ENCODE measurements at places on chromosomes 3 and 15. TPM values are rescaled to one million over a fixed set of nuclear protein-coding genes. Genes with fewer than 3 reads are reported as not detected.

GRCh38 chr15:75640483-75641178 lies 607 bp upstream of the IMP3 start:
- peak; percentile 89 for DNase-seq

DNA sequence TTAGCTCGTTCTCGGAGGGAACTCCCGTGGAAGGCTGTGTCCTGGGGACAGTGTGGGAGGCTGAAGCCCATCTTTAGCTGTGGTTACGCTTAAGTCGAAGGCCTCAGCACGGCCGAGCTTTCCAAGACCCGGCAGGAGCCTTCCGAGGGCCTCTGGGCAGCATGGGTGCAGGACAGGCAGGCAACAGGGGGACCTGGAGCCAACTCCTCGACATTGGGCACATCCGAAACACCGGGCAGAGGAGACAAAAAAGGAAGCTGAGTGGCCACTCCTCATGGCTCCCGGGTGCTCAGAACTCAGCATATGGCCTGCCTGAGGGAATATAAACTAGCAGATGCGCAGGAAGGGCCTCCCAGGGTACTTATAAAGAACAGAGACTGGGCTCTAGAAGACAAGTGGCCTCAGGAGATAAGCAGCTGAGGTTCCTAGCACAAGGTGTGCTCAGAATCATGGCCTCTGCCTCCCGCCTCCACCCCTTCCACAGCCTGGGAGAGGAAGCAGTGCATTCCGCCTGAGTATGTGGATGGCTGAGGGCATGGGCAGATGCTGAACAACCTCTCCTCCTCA lies 34.1 kb downstream of the ABTB1 start:
- peak; percentile 68 for DNase-seq

GRCh38 chr3:195221015-195221853 lies 49.7 kb downstream of the XXYLT1 start:
- peak; percentile 77 for DNase-seq

DCBLD2 gene
- 3.1 TPM for total RNA-seq

GRCh38 chr3:107512108-107512507 lies 10.7 kb upstream of the BBX start:
- DNase-seq = no peak

GRCh38 chr3:43692085-43692855 lies 1.5 kb downstream of the ABHD5 start:
- no peak for DNase-seq

RTP3 gene
- total RNA-seq = not detected

DNA sequence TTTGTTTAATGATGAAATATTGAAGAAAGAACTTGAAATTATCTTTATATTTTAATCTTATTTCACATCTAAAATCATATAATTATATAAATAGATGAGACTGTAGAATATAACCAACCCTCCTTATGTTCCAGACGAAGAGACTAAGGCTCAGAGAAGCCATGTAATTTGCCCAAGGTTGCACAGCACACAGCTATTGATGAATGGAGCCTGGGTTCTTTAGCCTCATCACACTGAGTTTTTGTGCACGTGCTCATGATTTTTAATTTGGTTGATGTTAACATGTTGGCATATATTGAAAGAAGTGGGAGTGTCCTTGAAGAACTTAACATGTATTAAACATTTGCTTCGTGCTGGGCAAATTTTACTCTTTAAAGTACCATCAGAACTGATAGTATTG lies 151.6 kb downstream of the FNDC3B start:
- DNase-seq = no peak

CCDC66 gene
- total RNA-seq = 80.2 TPM

DNA sequence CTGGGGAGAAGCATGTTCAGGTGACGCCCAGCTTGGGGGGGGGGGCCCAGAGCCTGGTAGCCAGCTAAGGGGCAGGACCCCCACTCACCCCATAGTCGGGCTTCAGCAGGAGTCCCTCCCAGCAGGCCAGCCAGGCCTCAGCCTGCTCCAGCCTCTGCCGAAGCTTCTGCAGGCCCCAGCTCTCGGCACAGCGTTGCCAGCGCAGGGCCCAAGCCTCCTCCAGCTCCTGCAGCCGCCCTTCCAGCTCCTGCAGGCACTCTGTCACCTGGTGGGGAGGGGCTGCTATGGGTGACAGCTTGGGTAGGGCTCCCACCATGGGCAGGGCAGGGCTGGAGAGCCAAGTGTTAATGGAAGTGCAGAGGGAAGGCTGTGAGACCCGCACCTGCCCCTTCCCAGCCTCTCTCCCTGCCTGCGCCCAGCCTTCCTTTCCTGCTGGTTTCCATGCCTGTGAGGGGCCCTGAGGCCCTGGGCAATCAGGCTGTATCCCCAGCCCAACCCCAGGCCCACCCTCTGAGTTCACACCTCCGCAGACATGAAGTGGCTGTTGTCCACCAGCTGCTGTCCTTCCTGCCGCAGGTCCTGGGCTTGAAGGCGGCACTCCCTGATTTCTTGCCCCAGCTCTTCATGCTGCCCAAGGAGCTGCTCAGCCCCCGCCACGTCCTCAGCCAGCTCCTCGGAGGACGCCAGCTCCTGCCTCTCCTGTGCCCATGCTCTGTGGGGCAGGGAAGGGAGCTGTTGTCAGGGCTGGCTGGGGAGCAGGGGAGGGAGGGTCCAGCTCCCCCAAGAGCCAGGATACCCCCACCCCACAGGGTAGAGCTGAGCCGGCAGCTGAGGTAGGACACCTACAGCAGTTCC lies 14.3 kb downstream of the PLA2G4B start:
- no peak for DNase-seq

HTR3E gene
- not detected for total RNA-seq

ARGFX gene
- total RNA-seq = not detected

PRSS50 gene
- total RNA-seq = not detected

DNA sequence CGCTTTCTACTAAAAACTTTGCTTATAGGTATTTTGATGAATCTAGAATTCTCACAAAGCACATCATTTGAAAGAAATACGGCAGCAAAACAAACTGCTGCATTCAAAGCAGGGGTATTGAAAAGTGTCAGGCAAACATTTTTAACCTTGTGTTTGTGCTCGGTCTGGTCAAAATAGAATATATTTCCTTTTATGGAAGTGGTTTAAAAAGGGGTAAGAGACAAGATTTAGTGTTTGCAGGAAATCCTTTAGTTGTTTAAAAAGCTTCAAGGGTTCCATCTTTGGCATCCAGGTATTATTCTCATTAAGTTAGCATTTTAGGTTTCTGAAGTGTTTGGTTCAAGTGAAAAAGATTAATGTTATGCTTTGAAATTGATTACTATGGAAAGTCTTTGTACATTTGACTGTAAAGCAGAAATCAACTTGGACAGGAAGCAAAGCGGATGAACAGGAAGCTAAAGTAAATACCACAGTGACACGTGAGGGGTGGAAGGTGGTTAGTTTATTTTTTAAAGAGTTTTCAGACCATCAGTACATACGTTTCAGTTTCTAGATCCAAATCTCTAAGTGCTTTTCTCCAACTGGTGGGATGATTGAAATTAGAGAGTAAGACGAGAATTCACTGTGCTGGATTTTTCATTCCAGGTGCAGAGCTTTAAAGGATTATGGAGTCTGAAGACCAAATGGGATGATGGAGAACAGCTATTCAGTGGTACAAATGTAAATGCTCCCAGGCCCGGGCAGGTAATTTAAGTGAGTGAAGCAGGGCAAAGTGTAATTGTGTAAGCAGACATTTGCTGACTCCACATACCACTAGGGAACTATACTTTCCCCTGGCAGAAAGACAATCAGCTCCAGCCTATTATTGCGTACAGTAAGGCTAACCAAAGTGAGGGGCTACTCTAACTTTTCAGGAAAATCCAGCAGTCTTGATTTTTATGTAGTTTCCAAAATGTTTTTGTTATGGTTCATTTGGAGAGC lies 341.8 kb upstream of the TBL1XR1 start:
- DNase-seq = no peak
